ENCODE measurements at places on chromosomes 11 and 22. TPM values are rescaled to one million over a fixed set of nuclear protein-coding genes. Genes with fewer than 3 reads are reported as not detected.

- no peak for DNase-seq
Observed at GRCh38 chr22:17434856-17435255, 65.6 kb downstream of the CECR2 start.

Gene LMO2
- not detected for total RNA-seq

Gene PRODH
- 1.0 TPM for total RNA-seq

GRCh38 chr22:40957601-40958000 lies 6.4 kb downstream of the RBX1 start:
- DNase-seq, result no peak

- no peak for DNase-seq
Observed at GRCh38 chr22:22142661-22143060, 101.9 kb upstream of the VPREB1 start.

Gene NCF4
- 15.6 TPM for total RNA-seq

DNA sequence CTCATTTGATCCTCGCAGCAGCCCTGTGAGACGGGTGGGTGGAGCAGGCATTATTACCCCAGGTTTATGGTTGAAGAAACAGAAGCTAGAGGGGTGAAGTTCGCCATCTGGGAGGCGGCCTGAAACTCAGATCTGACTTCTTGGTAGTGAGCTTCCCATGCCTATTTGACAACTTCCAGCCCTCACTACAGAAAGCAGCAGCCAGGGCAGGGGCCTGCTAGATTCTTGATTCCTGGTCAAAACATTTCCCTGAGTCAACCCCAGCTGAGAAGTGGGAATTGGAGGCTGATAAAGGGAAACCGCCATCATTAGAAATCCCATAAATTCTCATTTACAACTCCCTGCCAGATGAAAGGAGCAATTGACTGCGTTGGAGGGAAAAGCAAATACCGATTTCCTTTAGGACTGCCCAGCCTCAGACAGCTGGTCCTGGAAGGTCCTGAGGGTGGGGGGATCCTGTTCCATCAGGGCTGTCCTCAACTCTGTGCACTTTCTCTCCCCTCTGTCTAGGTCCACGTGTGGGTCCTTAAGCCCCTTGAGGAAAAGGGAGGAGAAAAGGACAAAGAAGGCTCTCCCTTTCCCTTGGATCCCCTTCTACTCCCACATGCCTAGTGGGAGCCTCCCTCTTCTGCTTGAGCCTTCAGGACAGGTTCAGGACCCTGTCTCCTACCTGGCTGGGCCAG lies 10.2 kb upstream of the NECTIN1 start:
- no peak for DNase-seq

GRCh38 chr11:9609002-9609759 lies 35.7 kb downstream of the WEE1 start:
- no peak for DNase-seq

Gene OR8G1
- total RNA-seq, result not detected

GRCh38 chr22:19869497-19870152 lies 15.0 kb upstream of the GNB1L start:
- no peak for DNase-seq

Gene IPO7
- total RNA-seq, result 153 TPM

Gene FJX1
- total RNA-seq, result 0.34 TPM

GRCh38 chr11:88414385-88414861 lies 76.9 kb upstream of the CTSC start:
- no peak for DNase-seq

- DNase-seq, result peak; percentile 46
Observed at GRCh38 chr11:130894322-130895025, 21.8 kb downstream of the SNX19 start.

DNA sequence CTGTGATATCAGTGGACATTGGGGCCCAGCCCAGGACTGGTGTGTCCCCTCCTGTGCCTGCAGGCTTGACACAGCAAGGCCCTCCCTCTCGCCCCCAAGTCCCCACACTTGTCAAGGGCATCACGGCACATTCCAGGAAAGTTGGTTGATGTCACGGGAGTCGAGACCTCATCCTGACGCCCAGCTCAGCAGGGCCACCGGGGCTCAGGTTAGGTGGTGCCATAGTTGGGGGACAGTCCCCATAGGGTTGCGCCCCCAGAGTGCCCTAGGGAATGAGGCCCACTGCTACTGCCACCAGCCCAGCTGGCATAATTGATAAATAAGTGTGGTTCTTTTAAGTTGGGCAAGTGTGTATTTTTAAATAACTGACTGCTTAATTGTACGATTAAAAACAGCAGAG lies 28.3 kb upstream of the GRAMD4 start:
- no peak for DNase-seq

DNA sequence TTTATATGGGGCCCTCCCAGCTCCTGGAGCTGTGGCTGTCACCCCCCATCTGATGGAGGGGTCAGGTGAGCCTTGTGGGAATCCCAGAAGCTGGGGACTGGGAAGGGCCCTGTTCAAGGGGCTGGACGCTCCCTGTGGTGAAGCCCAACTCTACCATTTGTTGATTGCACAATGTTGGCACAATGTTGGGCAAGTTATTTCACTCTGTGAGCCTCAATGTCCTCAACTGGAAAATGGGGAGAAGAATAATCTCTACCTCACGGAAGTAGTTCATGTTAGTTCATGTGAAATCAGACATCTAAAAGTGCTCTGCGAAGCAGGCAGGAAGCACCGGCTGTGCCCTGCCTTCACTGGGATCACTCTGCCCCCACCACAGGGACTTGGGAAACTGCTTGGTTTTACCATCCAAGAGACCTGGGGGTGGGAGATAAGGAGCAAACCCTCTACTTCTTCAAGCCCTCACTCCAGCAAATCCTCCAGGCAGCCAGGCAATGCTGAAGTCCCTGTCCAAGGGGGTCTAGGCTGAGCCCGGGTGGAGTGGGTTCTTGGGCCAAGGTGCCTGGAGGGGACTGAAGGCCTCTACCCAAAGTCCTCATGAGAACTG lies 715 bp upstream of the PRR5 start:
- DNase-seq, result no peak

Gene SLC7A4
- not detected for total RNA-seq

Gene KCNK4
- total RNA-seq, result 0.29 TPM

DNA sequence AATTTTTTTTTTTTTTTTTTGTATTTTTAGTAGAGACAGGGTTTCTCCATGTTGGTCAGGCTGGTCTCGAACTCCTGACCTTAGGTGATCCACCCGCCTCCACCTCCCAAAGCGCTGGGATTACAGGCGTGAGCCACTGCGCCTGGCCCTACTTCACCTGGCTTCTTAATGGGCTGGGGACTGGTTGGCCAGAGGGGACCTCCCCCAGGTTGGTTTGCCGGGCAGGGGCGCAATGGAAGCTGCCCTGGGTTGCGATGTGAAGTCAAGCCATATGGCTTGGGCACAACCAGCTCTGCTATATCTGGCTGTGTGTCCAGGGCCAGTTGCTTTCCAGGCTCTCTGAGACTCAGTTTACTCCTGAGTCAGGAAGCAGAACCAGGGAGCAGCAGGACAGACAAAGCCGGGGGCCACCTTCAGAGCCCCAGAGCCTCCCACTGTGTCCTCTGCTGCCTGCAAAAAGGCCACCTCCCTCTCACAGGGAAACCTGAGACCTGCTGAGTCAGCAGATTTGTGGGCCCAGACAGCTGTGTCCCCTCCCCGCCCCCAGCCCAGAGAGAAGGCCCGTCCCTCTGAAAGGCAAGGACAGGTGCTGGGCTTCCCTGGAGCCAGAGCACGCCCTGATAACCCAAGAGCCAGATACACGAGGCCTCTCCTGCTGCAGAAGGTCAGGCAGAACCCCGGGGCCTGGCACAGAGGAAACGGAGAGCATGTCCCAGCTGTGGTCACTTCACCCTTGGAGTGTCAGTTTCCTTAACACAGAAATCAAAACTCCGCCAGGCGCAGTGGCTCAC lies 29.2 kb upstream of the DAGLA start:
- DNase-seq, result no peak

Gene C11orf97
- not detected for total RNA-seq

Gene ACAT1
- total RNA-seq, result 56.8 TPM

Gene LIPT2
- 3.4 TPM for total RNA-seq

Gene RASSF10
- total RNA-seq, result not detected

Gene PLAAT5
- total RNA-seq, result not detected

DNA sequence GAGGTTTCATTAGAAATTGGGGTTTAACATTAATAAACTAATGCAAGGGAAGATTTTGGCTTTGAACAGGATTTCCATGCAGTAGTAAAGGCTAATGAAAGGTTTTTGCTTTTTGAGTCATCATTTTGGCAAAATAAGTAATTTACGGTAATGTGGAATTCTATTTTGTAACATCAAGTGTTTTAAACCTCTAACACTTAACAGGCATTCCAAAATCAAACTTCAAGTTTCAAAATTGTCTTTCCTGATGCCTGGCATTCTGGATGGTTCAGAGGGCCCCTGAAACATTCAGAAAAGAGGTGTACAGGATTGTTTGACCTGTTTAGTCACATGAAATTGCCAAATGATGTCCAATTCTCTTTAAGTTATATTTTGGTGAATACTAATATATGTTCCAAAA lies 90.4 kb upstream of the GNAZ start:
- DNase-seq, result no peak

GRCh38 chr11:96260067-96260511 lies 82.9 kb downstream of the MAML2 start:
- no peak for DNase-seq

Gene PIWIL4
- total RNA-seq, result 0.41 TPM

DNA sequence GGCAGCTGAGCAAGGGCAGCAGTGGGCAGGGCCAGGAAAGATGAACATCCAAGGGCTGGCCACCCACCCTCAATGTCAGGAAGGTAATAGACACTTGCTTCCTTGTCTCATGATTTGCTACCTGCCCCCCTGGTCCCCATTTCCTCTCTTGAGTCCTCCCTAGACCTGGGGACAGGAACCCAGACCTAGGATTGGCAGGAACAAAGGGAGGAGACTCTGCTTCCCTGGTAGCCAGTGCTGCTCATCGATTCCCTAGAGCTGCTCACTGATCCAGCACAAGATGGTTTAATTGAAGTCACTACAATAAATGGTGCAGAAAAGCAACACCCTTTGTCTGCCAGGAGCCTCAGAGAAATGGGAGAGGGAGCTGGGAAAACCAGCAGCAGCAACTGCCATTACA lies 67.8 kb upstream of the CHST1 start:
- no peak for DNase-seq

- peak; percentile 43 for DNase-seq
Observed at GRCh38 chr11:117970400-117971024, 15.7 kb upstream of the IL10RA start.

- no peak for DNase-seq
Observed at GRCh38 chr22:21020802-21021429, 6.0 kb downstream of the P2RX6 start.

- no peak for DNase-seq
Observed at GRCh38 chr11:109794501-109794900, 298.7 kb upstream of the ZC3H12C start.

DNA sequence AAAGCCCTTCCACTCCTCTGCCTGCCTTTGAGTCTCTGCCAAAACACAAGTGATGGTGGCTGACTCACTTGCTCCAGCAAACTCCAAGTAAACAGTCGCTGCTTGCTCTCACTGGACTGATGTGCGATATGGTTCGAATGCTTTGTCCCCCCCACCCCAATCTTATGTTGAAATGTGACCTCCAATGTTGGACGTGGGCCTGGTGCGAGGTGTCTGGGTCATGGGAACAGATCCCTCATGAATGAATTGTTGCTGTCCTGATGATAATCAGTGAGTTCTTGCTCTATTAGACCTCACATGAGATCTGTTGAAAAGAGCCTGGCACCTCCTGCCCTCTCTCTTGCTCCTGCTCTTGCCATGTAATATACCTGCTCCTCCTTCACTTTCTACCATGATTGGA lies 747.9 kb downstream of the OPCML start:
- no peak for DNase-seq

GRCh38 chr11:75996523-75997442 lies 181.8 kb downstream of the UVRAG start:
- DNase-seq, result no peak

Gene FAR1
- total RNA-seq, result 67.4 TPM

Gene PDE2A
- total RNA-seq, result 0.64 TPM

- no peak for DNase-seq
Observed at GRCh38 chr11:93756748-93757147, 15.3 kb downstream of the C11orf54 start.

DNA sequence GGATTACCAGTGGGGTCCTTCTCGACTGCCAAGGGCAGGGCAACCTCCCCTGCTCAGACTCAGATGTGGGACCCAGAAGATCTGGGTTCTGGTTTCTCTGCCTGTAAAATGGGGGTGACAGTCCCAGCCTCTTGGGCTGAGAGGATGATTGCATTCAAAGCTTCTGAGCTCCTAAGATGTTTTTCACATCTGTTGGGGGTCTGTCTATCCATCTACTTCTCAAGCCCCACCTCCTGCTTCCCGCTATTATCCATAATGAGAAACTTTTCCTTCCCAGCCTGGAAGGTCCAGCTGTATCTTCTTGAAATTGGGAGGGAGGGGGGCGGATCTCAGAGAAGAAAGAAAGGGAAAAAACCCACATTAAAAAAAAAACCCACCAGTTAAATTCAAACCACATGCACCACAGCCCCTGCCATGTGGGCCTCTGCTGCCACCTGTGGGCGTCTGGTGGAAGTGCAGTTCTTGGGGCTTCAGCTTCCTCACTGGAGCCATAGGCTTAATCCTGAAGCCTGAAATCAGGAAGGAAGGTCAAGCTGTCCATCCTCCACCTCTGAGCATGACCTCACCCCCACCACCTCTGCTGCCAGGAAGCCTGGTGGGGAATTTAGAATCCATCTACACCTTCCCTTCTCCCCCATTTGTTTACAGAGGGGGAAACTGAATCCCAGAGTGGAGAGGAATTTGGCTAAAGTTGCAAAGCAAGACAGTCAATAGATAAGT lies 27.3 kb downstream of the ARHGEF17 start:
- DNase-seq, result peak; percentile 58

Gene FAM227A
- total RNA-seq, result 0.16 TPM

Gene PVALB
- not detected for total RNA-seq

DNA sequence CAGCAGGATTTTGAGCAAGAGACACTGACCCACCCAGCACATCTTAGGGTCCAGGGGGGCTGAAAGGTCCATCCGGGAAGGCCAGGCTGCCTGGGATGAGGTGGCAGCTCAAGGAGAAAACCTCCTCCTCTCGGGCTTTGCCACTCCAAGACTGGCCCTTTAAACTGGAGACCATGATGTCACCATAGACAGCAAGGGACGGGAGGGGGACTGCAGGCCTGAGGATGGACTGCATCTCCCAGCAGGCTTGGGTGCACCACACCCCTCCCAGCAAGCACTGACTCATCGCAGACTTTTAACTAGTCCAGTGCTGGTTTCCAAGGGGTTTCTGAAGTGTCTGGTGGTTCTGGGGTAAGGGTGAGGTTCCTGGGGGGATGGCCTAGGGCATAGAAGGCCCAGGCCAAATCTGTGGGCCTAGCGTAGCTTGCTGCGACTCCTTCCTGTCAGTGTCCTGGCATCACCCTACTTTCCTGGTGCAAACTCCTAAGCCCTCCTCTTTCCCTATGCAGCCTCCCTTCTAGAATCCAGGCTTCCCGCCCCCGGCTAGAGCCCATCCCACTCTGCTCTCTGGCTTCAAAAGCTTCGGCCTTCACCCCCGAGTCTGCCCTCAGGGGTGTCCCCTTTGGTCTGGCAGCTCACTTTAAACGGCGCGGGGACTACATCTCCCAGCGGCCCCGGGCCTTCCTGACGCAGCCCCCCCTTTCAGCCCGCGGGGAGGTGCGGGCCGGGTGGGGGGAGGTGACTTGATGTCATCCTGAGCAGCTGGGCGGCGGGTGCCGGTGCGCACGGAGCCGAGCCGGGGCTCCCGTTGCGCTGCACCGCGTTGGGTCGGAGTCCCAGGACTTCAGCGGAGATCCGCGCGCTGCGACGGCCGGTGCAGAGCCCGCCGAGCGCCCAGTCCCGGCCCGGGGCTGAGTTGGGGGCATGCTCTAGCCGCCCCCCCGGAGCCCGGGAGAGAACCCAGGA lies at the start of gene PPP2R5B:
Gene PPP2R5B (plus strand): TSS at position 746 of the 966 bp plus-strand sequence. CDS start 1,046 bp downstream, outside the sequence.
- peak; percentile 89 for DNase-seq

- no peak for DNase-seq
Observed at GRCh38 chr11:37087650-37088572, 489.9 kb upstream of the RAG2 start.

GRCh38 chr11:78331711-78332110 lies 85.9 kb downstream of the GAB2 start:
- no peak for DNase-seq
